Fibroblast of mammary gland (primary cell): ENCODE measurements at places on chromosomes 11 and 22.
A peak's percentile ranks its signal among the peaks of the same experiment; 100 is the strongest.

DNA sequence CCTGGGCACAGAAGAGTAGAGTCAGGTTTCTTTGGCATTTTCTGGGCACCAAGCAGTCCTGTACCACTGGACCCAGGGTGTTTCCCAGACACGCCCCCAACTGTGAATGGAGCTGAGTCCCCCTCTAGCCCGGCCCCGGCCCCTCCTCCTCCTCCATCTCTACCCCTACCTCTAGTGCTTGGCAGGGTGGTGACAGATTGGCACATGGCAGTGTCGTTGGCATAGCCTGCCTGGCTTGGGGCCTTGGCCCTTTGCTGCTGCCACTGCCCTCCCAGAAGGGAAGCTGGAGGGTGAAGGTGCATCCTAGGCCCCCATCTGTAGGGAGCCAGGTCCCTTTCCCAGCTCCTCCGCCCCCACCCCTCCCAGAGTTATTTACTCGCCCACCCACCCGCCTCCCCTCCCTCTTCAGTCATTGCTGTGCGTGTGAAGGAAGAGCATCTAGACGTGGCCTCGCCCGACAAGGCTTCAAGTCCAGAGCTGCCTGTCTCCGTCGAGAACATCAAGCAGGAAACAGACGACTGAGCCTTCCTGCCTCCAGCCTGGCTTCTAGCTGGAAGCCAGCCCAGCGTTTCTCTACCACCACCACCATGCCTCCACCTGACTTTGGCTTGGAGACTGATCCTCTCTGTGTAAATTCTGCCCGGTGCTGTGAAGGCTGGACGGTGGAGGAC lies 10.9 kb downstream of the CHADL start:
- no peak for DNase-seq

DNA sequence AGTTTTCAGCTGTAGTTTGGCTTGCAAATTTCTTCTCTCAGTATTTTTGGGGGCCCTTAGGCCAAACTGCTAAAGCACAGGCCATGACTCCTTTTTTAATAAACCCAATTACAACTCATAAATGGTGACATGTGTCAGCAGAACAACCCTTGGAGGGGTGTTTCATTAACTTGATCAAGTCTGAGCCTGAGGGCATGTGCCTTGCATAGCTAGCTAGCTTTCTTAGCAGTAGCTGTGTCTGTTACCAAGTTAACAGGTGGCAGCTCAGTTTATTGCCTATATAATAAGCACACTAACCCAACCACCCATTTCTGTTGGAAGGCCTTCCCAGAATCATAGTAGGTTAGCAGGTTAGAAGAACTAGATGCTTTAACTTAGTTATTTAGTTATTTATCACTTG lies 950.3 kb upstream of the CCDC90B start:
- DNase-seq = no peak

DNA sequence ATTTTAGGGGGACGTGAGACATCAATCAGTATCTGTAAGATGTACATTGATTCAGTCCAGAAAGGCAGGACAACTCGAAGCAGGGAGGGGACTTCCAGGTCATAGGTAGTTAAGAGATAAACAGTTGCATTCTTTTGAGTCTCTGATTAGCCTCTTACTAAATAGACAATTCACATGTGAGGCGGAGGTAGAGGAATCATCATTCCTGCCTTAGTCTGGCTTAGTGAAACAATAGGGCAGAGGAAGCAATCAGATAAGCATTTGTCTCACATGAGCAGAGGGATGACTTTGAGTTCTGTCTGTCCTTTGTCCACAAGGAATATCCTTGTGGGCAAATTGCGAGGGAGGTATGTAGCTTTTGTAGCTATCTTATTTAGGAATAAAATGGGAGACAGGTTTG lies 248.3 kb downstream of the DDX10 start:
- no peak for DNase-seq

- no peak for DNase-seq
Observed at GRCh38 chr11:113488931-113489351, 13.7 kb upstream of the DRD2 start.

- DNase-seq = no peak
Observed at GRCh38 chr11:35783809-35784208, 121.2 kb downstream of the TRIM44 start.

DNA sequence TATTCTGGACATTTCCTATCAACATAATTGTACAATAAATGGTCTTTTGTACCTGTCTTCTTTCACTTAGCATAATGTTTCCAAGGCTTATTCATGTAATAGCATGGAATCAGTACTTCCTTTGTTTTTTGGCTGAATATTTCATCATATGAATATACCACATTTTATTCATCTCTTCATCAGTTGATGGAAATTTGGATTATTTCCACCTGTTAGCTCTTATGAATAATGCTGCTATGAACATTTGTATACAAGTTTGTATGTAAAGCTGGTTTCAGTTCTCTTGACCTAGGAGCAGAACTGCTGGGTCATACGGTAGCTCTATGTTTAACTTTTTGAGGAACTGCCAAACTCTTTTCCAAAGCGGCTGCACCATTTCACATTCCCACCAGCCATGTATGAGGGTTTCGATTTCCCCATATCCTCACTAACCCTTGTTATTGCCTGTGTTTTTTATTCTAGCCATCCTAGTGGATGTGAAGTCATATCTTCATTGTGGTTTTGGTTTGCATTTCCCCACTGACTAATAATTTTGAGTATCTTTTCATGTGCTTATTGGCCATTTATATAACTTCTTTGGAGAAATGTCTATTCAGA lies 20.9 kb downstream of the EXT2 start:
- DNase-seq = no peak

DNA sequence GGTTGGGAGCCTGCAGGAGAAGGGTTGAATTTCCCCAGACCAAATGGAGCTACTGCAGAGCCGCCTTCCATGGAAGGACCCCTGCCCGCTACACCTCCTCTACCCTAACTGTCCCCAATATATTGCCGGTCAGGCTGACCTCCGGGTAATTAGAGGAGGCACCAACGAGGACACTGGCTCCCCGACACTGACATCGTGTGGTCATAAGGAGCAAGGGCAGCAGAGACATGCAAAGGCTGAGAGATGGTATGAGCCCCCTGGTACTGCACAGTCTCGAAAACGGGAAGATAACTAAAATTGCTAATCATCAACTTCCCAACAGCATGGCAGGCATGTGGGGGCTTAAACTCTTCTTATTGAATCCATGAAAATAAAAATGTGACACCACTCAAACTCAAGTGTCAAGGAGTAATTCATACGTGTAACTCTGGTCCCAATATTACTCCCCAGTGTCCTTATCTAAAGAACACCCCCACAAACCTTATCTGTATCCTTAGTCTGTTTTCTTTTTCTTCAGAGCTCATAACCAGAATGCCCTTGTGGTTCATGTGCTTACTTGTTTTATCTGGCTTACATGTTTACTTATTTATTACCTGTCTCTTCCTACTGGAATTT lies 4.4 kb downstream of the CAVIN3 start:
- DNase-seq = peak; percentile 69

- no peak for DNase-seq
Observed at GRCh38 chr22:37473437-37473946, 12.7 kb downstream of the MFNG start.

DNA sequence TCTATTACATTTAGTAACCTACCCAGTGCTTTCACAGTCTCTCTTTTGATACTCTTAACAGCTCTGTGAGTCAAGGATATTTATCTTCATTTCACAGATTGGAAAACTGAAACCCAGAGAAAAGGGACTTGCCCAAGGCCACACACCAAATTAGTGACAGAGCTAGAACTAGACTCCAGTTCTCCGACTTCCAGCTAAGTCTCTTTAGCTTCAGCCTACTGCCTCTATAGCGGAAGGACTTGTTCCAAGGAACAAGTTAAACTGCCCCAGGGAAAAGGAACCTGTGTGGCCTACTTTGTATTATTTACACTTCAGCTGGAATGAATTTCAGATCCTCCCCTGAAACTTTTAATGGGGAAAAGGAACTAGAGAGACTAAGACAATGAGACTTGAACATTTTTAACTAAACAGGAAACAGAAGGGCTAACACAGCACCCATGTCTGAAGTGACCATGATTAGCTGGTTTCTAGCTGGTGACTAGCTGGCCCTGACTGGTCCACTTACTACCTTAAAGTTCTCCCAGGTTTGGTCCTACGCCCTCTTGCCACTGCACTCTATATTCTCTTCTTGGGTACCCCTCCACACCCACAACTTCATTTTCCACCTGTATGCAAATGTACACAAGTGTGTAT lies 1.3 kb downstream of the LRRC51 start:
- no peak for DNase-seq
